ENCODE measurements at places on chromosomes 12 and 14.

DNA sequence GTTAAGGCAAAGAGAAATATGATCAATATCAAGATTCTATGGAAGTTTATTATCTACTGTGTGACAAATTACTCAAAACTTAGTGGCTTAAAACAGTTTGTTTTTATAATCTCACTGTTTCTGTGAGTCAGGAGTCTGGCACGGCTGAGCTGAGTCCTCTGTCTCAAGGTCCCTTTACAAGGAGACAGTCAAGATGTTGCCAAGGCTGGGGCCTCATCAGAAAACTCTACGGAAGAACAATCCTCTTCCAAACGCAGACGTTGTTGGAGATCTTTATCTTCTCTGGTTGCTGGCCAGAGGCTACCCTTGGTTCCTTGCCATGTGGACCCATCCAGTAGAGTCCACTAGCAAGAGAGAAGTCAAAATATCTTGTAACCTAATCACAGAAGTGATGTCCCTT is 100.6 kb upstream of the CCND2 start:
- DNase-seq, result no peak

- no peak for DNase-seq
These were observed 41.4 kb downstream of the DYRK4 start for GRCh38 chr12:4603421-4603820.

GRCh38 chr12:64558754-64559153 is 51.5 kb upstream of the RASSF3 start:
- no peak for DNase-seq

DNA sequence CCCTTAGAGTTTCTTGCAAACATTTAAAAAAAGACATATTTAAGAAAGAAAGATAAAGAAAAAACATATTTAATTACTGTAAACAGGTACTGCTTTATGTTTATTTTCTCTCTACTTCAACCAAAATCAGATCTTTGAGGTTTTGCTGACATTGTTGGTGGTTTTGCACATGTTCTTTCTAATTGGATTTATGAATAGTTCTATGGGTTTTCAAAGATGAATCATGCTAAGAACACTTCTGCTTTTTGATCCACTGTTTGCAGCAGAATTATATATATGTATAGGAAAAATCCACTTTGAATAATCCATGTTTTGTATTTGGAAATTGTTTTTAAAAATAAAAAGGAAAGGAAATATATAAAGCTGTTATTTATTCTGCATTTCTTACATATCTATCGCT is 78.4 kb downstream of the FRMD6 start:
- DNase-seq, result no peak
